Activated CD4-positive, alpha-beta T cell treated with anti-CD3 and anti-CD28 coated beads, Interleukin-2, amount 50 U/mL, for 16 hours (primary cell): ENCODE measurements at places on chromosomes 1 and 21.

DNA sequence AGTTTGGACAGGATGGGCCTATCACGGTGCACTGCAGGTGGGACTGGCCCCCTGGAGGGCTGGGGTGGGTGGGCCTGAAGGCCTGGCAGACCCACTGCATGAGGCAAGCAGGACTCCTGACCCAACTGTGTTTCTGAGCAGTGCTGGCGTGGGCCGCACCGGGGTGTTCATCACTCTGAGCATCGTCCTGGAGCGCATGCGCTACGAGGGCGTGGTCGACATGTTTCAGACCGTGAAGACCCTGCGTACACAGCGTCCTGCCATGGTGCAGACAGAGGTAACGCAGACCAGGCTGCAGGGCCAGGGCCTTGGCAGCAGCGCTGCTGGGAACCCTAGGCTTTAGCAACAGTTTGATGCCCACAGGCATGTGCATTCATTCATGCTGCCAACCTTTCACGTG is 29.0 kb upstream of the KDM4A start:
- DNase-seq: no peak

GRCh38 chr1:109504974-109505373 is 4.6 kb downstream of the AMIGO1 start:
- no peak for DNase-seq

- DNase-seq: no peak
Observed at GRCh38 chr1:36881068-36881405, 153.3 kb downstream of the GRIK3 start.

GRCh38 chr1:202624781-202625108 is 85.5 kb downstream of the SYT2 start:
- no peak for DNase-seq

- no peak for DNase-seq
Observed at GRCh38 chr1:31669433-31669785, 24.7 kb upstream of the PEF1 start.

GRCh38 chr1:99673315-99673714 is 27.4 kb downstream of the PALMD start:
- DNase-seq: no peak

DNA sequence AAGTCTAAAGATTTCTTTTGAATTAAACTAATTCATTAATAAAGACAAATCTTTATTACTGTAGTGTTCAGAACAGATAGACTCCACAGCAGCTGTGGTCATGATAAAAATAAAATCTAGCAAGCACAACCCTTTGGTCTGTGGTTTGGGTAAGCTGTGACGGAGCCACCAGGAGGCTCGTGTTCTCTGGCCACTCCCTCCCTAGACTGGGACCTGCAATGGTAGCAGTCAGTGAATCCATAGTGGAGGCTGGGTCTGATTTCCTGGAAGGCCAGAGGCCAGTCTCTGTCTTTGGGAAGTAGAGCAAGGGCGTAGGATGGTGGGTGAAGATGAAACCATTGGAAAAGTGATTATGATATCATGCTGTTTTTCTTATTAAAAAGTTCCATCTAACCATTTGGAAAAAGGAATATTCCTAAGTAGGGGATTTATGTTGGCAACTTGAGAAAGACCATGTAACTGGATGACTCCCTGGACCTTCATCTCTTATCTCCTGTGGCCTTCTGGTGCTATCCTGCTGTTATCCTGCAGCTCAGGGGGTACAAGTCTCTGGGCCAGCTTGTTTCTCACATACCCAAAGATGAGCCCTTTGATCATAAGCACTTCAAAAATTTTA is 39.0 kb downstream of the TENT5C start:
- no peak for DNase-seq

- DNase-seq: peak; percentile 18
Observed at GRCh38 chr1:212794561-212795014, 2.9 kb downstream of the TATDN3 start.

DNA sequence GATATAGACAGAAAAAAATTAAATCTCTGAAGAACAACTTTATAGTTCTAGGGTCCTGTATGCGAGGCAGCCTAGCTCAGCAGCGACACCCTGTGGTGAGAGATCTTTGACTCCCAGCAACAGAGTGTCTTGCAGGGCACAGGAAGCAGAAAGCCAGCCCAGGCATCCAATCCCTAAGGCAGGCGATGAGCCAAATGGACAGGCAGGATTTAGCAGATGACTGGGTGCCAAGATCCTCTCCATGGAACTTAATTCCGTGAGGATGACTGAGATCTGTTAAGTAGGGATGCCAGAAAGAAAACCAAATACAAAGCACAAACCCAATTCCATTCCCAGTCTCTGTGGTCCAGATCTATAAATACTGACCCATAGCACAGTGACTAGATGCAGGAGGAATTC is 38.8 kb downstream of the HLCS start:
- peak; percentile 75 for DNase-seq

DNA sequence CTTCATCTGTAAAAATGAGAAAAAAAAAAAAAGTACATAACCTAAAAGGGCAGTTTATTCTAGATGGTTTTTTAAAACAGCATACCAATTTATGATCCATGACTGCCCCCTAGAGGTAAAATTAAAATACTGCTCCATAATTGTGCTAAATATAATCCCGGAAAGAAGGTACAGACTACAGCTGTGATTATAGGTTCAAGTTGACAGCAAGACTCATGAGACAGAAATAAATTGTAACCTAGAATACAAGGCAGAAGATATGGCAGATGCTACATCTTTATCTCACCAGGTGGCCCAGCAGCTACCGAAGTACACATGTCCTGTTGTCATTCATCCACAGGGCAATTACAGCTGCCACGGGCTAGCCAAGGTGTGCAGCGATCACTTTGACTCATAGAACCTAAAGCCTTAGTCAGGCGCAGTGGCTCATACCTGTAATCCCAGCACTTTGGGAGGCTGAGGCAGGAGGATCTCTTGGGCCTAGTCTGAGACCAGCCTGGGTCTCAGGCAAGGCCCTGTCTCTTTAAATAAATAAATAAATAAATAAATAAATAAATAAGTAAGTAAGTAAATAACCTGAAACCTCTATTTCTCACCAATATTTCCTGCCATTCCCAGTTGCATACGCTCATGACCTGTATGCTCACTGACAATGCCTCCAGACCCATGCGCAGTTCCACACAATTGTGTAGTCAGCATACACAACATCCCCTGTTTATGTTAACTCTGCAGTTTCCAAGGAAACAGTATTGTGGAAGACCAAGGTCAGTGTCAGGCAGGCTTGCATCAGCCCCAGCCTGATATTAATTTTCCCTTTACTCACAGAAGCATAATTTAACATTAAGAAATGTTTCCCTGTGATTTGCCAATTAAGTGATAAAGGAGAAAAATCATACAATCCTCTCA is 18.3 kb upstream of the PPIE start:
- DNase-seq: peak; percentile 73

DNA sequence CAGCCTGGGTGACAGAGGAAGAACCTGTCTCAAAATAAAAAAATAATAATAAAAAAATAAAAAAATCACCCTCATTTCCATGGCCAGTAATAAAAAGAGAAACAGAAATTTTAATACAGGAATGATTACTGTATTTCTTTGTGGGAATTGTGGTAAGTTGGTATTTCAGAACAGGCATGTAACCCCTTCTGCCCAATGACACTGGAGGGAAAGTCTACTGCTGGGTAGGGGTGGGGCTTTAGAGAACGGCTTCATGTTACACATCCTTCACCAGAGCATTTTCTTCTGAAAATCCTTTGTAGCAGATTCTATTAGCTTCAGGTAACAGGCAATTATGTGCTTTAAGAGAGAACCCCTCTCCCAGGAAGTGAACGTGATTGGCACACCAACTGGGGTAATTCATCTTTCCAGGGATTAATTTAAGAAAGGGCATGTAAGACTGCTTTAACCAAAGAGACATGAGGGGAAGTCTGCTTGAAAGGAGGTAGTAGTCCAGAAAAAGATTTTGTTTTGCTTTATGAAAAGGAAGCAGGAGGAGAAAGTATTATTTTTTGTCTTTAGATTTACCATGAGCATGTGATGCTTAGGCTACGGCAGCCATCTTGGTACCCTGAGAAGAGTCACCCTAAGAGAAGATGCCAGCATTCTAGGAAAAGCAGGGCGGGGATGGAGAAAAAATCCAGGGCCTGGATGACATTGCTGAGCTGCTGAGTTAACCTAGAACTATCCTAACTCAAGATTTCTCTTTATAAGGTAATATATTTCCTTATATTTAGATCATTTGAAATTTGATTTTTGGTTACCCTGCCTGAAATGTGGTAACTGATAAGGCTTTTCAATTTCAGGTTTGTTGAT is 57.7 kb upstream of the DPT start:
- DNase-seq: no peak

GRCh38 chr1:1023700-1024099 is 3.8 kb downstream of the AGRN start:
- no peak for DNase-seq

GRCh38 chr1:6984986-6985385 is 199.7 kb downstream of the CAMTA1 start:
- no peak for DNase-seq

GRCh38 chr1:228334954-228335353 is 71.7 kb downstream of the TRIM11 start:
- no peak for DNase-seq

DNA sequence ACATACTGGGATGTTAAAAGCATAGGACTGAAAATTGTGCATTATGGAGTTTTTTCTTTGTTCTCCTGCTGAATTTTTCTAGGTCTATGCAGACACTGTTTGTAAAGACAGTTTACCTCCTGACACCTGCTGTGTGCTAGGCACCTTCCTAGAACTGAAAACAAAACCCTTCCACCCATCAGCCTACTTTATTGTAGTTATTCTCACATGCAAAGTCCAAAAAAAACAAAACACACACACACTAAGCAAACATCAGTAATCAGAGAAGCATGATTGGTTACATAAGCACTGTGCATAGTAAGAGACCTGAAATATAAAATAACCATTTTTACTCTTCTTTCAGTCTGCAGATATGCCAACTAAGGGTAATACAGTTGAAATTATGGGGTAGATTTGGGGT is 195.1 kb downstream of the CRB1 start:
- DNase-seq: no peak

- DNase-seq: no peak
Observed at GRCh38 chr1:81330521-81330920, 470.2 kb upstream of the ADGRL2 start.

GRCh38 chr1:179137617-179138255 is 55.9 kb downstream of the TOR3A start:
- no peak for DNase-seq

DNA sequence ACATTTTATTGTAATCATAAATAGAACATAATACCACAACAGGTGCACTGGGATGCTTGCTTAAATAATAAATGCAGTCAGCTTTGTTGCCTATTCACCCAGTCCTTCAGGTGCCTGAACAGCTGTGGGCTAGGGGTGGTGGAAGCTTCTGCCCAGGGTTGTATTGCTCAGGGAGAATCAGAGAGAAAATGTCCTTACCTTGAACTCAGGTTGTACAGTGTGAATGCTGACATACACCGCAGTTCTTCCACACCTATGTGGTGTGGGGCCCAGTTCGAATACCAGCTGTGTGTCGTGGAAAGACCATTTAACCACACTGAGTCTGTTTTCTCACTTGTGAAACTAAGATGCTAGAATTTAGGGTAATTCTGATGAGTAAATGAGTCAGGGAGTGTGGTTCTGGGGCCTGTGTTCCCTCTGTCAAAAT is 115.7 kb upstream of the ATP1A1 start:
- peak; percentile 31 for DNase-seq

DNA sequence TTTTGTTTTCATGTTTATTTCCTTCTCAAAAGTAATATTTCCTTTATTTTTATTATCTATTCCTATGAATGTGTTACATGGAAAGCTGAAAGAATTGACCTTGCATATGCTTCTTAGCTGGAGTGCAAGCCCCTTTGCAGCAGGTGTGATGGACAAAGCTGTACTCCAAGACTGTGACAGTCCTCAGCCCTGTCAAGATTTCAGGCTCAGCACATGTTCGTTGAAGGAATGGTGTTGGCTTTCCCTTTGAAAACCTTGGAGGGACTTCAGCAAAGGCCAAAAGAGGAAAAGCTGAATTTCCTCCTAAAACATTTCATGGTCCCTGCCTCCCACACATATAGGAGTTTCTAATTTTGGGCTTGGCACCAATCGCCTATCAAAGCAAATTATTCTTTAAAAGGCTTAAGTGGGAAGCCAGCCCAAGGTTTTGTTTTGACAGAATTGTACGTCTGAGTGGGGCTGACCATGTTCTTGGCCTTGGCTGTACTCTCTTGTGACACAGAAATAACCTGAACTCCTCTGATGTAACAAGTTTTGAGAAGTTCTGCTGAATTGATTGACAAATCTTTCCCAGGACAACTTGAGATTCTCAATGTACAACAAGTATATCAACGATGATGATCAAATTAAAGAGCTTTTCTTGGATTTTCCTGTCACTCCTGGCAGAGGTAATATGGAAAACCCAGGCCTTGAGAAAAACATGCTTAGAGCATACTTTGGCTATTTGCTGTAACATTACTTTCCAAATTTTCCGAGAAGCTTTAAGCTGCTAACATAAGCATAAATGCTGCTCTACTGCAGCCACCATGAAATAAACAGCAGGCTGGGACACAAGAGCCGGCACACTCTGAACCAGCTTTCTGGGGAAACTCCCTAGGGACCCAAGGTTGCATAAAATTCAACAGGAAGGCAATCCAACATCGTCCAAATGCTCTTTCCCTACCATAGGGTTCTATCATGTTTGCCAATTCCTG is 135.7 kb upstream of the ZNF648 start:
- DNase-seq: no peak

DNA sequence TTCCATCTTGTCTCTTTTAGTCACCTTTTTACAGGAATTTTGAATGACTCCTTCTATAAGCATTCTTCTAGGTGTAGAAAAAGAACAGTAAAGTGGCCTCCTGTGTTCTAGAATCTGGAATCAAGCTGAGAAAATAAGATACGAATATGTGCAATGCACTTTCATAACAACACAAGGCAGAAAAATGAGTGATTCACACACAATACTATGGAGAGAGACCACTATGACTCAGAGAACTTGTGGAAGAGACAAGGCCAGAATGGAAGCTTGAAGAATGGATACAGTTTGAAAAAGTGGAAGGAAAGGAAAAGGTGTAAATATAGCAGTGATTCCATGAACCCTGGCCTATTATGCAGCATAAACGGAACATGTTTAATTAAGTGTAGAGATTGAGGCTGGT is 57.1 kb upstream of the SAMSN1 start:
- DNase-seq: no peak

GRCh38 chr1:229325853-229326487 is 16.9 kb downstream of the CCSAP start:
- DNase-seq: no peak

DNA sequence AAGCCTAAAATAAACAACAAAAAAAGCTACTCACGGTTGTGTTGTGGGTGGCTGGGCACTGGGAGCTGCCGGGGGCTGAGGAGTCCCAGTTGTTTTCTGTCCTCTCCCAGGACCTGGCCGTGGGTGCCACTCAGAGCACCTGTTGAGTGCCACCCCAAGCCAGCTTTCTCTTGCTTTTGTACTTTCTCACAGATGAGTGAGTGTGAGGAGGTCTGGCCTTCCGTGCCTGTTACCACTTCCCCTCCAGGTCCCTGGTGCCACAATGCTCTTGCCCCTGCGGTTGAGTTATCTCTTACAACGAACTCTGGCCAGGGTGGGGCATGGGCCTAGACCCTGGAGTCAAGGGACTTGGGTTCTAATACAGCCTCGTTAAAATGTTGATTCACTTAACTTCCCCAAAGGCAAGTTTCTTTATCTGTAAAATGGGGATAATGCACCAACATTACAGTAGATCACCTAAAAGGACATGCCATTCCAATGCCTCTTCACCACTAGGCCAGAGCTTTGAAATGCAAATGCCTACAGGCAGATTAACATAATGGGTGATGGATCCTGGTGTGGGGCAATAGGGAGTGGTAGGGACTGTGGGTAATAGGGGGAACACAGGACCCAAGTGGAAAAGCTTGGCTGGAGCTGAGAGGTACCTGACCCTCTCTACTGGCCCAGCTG is at the start of gene CNR2:
TSS of gene CNR2 (minus strand) at position 151 of the 669 bp plus-strand sequence. CDS start 37,745 bp downstream, outside the sequence.
- DNase-seq: peak; percentile 18

- no peak for DNase-seq
Observed at GRCh38 chr1:202811296-202812175, 782 bp downstream of the PCAT6 start.
